Amniotic stem cell (primary cell): ENCODE measurements at places on chromosomes 5 and 9.
A peak's percentile ranks its signal among the peaks of the same experiment; 100 is the strongest.

DNA sequence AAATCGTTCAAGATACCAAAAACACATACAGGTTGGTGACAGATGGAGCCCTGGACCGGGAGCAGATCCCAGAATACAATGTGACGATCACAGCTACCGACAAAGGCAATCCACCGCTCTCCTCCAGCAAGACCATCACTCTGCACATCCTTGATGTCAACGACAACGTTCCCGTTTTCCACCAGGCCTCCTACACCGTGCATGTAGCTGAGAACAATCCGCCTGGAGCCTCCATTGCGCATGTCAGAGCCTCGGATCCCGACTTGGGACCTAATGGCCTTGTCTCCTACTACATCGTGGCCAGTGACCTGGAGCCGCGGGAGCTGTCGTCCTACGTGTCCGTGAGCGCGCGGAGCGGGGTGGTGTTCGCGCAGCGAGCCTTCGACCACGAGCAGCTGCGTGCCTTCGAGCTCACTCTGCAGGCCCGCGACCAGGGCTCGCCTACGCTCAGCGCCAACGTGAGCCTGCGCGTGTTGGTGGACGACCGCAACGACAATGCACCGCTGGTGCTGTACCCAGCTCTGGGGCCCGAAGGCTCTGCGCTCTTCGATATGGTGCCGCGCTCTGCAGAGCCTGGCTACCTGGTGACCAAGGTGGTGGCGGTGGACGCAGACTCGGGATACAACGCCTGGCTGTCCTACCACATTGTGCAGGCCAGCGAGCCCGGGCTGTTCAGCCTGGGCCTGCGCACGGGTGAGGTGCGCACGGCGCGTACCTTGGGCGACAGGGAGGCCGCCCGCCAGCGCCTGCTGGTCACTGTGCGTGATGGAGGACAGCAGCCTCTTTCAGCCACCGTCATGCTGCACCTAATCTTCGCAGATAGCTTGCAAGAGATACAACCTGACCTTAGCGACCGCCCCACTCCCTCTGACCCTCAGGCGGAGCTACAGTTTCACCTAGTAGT lies 1.8 kb downstream of the PCDHGB3 start:
- DNase-seq = no peak

GRCh38 chr9:34651876-34652601 lies at the start of gene IL11RA:
Gene IL11RA (plus strand): TSS chr9:34652185. CDS start chr9:34655218, 3,033 bp downstream.
- no peak for DNase-seq

- DNase-seq = no peak
These were observed 9.8 kb downstream of the CXCL14 start for GRCh38 chr5:135568923-135569360.

GRCh38 chr5:89313044-89313443 lies 430.1 kb upstream of the MEF2C start:
- no peak for DNase-seq

DNA sequence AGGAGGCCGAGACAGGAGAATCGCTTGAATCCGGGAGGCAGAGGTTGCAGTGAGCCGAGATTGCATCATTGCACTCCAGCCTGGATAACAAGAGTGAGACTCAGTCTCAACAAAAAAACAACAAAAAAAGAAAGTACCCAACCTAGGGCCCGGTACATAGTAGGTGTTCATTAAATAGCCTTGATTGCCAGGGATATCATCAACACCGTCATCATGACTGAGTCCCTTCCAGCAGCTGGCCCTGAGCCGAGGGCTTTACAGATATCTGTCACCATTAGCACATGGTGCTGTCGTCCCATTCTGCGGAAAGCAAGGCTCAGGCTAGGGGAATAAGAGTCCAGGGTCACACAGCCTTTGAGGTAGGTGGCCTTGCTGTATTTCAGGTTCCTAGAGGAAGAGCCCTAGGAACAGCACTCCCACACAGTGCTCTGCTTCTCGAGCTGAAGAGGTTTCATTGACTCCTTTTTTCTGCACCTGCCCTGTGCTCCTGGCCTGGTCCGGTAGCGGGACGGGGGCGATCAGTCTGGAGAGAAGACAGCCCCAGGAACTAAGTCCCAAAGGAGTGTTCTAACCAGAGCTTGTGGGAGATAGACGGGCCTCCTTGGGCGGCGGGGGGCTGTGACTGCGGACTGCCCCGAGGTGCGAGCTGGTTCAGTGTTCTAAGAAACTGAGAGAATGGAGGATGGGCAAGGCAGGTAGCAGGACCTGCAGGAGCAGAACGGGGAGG lies 48.2 kb downstream of the CXXC5 start:
- DNase-seq = no peak

- DNase-seq = no peak
These were observed 59.5 kb downstream of the TEK start for GRCh38 chr9:27168496-27168895.

- DNase-seq = no peak
These were observed 123.7 kb upstream of the NFIB start for GRCh38 chr9:14437354-14438231.

- no peak for DNase-seq
These were observed 120.1 kb upstream of the MYO10 start for GRCh38 chr5:17056141-17056631.

- DNase-seq = no peak
These were observed 41.2 kb downstream of the NADK2 start for GRCh38 chr5:36200513-36200912.

DNA sequence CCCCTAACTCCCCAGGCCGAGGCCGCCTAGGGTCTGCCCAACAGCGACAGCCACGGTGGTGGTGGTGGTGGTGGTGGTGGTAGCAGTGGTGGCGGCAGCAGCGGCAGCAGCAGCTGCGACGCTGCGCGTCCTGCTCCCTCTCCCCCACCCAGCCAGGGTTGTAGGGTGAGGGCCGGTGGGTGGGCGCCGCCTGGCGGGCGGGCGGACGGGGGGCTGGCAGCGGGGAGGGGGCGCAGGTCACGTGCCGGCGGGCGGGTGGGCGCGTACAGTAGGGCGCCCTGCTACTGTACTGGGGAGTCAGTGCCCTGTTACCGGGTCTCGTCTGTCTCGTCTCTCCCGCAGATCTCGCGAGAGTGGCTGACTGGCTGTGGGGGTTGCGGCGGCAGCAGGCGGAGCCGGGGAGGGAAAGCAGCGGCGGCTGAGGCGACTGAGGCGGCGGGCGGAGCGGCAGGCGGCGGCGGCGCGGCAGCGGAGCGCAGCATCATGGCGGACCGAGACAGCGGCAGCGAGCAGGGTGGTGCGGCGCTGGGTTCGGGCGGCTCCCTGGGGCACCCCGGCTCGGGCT lies at the start of gene PURA:
TSS of gene PURA (plus strand) at position 411 of the 565 bp plus-strand sequence. CDS start at position 484, 73 bp downstream.
- DNase-seq = peak; percentile 90

GRCh38 chr5:57431759-57432158 lies 50.9 kb downstream of the ACTBL2 start:
- DNase-seq = no peak

DNA sequence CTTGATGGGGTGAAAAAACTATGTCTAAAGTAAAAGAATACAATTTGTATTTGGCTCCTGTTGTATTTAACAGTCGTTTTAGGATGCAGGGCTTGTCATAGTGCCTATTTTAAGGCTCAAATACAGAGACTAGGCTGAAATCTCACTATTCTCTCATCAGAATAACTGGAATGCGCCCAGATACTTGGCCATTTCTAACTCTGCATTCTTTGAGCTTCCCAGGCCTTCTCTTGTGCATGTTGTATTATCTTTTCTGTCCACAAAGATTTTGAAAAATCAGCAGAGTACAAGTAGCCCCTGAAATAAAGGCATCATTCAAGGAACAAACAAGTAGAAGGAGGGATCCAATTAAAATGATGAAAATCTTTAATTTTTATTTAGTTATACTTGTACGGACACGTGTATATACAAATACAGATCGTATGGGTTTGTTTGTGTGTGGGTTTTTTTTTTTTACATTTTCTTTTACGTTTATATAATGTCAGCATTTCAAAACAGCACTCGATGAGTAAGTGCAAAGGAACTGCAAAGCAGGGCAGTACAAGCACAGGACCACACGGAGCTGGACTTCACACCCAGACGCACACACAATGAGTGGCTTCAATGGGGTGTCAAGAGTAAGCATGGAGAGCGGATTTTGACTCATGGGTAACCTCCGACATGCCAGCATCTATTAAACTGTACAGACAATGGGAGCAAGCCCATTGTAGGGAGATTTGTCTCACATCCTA lies 294.0 kb downstream of the EFNA5 start:
- no peak for DNase-seq

GRCh38 chr5:159071382-159071781 lies 28.3 kb downstream of the EBF1 start:
- DNase-seq = no peak

DNA sequence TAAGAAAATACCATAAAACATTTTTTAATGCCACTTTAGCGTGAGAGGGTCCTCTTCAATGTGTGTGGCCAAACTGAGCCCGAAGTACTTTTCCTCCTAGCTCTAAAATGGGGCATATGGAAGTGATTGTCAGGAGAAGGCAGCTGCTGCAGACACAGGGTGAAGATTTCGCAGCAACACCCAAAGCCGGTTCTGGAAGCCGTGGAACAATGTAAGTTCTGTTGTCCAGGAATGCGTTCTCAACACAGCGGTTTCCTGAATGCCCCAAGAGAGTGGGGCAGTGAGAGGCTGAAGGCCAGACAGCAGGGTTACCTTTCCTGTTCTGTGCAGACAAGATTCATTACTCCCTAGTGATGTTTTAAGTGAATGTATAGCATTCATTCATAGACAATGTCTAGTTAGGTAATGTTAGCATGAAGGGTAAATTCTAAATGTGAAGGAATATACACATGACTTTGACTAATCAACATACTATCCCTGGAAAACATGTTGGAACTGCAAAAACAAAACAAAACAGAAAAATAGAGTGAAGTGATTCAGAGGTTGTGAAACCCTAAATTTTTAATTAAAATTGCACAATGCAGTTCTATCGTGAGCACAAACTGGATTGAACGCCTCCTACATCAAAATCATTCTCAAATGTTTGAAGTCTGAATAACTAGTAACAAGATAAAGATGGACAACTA lies 197.0 kb upstream of the SEMA6A start:
- DNase-seq = no peak

DNA sequence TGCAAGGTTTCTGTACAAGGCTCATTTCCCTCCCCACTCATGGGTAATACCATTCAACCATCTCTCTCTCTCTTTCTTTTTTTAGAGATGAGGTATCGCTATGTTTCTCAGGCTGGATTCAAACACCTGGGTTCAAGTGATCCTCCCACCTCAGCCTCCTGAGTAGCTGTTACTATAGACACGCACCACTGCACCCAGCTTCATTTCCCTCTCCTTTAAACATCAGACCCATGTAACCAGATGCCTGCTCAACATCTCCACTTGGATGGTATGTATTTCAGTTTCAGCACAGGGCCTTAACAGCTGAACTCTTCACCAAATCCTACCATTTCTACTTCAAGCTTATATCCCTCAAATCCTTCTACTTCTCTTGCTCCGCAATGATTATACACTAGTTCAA lies 117.4 kb downstream of the SSBP2 start:
- no peak for DNase-seq

- DNase-seq = no peak
These were observed 31.1 kb downstream of the C5orf22 start for GRCh38 chr5:31563216-31563615.

- DNase-seq = no peak
These were observed 1425.3 kb upstream of the CDH9 start for GRCh38 chr5:28463728-28464127.

DNA sequence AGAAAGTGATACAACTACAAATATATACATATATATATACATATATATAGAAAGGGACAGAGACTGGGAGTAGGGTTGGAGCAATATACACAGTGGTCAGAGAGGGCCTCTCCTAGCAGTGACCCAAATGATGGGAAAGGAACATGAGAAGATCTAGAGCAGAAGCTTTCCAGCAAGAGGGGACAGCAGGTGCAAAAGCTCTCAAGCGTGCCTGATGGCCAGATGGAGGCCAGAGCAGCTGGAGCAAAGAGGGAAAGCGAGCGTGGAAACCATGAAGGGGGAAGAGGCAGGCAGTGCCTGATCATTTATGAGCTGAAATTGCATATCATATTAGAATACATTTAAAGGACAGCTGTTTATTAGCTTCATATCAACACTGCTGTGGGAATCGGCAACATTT lies 7.6 kb upstream of the GRPEL2 start:
- DNase-seq = no peak

- no peak for DNase-seq
These were observed 27.2 kb downstream of the PAM start for GRCh38 chr5:102782217-102782872.

DNA sequence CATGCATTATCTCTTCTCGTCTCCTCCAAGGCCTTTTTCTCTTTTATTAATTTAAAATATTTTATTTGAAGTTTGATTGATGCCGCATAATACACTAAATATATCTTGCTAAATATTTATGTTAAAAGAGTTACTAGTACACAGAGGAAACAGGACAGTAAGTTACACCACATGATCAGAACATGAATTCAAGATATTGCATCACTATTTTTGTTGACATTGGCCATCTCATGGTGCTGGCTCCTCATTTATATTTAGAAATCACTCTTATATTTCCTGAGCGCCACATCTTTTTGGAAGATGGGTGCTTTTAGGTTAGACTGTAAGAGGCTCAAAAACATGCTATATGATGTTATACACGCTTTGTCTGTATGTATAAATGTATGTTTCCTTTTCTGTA lies 23.0 kb downstream of the SPEF2 start:
- no peak for DNase-seq

DNA sequence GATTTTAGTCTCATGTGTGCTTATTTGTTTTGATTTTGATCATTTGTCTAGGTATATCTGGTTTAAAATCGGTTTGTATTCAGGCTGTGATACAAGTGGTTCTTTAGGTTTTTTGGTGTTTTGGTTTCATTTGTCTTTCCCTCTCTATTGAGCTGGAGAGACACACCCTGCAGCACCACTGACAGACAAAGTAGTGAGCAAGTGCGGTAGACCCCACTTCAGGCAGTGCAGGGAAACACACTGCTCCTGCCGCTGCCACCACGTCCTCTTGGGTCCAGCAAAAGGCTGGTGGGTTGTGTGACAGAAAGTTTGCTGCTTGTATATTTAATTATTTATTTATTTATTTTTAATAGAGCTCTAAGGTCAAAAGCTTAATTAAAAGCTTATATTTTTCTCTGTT lies 801.0 kb downstream of the NR2F1-AS1 start:
- no peak for DNase-seq

DNA sequence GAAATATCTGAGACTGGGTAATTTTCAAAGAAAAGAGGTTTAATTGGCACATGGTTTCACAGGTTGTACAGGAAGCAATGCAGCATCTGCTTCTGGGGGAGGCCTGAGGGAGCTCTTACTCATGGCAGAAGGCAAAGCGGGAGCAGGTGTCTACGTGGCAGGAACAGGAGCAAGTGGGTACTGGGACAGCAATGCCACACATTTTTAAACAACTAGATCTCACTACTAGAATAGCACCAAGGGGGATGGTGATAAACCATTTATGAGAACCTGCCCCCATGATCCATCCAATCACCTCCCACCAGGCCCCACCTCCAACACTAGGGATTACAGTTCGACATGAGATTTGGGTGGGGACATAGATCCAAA lies 47.6 kb upstream of the HOMER1 start:
- DNase-seq = no peak

- no peak for DNase-seq
These were observed 205.9 kb downstream of the FSTL4 start for GRCh38 chr5:133406208-133406976.

GRCh38 chr5:174187001-174187400 lies 141.5 kb downstream of the NSG2 start:
- no peak for DNase-seq
